Muscle of back (tissue), 13 donors: ENCODE measurements at places on chromosomes 12 and 14. TPM values are rescaled to one million over a fixed set of nuclear protein-coding genes. Genes with fewer than 3 reads are reported as not detected.

The OR6C65 gene
- not detected for polyA plus RNA-seq

The GPR135 gene
- polyA plus RNA-seq = 2.9 TPM

The NPAS3 gene
- 4.6 TPM for polyA plus RNA-seq

The APEX1 gene
- polyA plus RNA-seq = 193 TPM

The HPD gene
- polyA plus RNA-seq = 0.14 TPM

The SLC25A21 gene
- 1.3 TPM for polyA plus RNA-seq

The CFAP251 gene
- polyA plus RNA-seq = 0.54 TPM

The TOMM20L gene
- 0.88 TPM for polyA plus RNA-seq

The RD3L gene
- polyA plus RNA-seq = not detected

The PRB2 gene
- polyA plus RNA-seq = not detected

The TAS2R20 gene
- polyA plus RNA-seq = 0.68 TPM

The TNFRSF1A gene
- 64.2 TPM for polyA plus RNA-seq

The ADAMTS20 gene
- polyA plus RNA-seq = 0.08 TPM

The TMEM52B gene
- polyA plus RNA-seq = not detected

The GDF3 gene
- not detected for polyA plus RNA-seq
